ENCODE measurements at places on chromosomes 6 and 20.

- no peak for DNase-seq
Observed at GRCh38 chr20:62805711-62806382, 1.2 kb downstream of the OGFR start.

- no peak for DNase-seq
Observed at GRCh38 chr20:7723284-7723683, 217.0 kb downstream of the HAO1 start.

DNA sequence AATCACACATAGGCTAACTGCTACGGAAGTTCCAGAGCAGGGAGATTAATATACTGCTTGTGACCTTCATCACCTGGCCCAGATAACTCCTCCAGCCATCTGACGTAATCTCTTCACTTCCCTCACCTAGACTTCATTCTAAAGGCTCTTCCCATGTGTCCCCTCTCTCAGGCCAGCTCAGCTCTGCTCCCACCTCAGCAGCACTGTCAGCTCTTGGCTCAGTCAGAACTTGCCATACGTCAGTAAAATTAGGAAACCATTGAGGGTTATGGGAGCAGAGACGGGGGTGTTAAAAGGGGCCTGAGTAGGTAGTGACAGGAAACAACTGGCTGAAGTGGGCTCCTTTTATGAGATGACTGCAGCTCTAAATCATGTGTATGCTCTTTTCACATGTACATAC lies 101.5 kb downstream of the KIF6 start:
- DNase-seq, result no peak

- DNase-seq, result no peak
Observed at GRCh38 chr20:23047001-23047737, 2.3 kb downstream of the THBD start.

DNA sequence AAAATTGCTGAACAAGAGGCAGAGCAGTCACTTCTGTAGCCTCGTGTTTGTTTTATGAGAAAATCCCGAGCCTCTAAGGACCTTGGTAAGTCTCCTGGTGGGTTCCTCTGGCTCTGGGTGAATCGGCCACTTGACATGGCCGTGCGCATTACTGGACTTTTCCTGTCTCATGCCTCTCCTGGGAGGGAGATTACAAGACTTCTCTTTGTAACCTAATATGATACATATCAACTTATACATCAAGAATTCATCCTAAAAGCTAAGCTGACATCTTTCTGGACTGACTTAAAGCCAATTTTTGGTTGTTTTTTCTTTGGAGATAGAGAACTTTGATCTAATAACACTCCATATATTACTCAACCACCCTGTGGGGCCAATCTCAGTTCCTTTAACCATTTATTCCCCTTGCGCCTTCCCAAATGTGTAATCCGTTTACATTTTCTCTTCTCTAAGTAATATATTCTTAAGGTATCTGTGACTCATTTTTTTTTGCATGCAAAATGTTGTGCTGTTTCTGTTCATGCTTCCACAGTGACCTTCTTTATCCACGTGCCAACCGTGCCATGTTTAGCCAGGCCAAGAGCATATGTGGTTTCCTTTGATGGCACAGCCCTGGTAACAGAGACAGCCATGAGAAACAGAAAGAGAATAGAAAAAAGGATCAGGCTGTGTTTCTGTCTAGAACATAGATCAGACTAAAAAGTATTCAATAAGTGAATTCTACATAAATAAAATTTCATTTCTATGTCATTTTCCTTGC lies 47.5 kb upstream of the JAG1 start:
- DNase-seq, result no peak

GRCh38 chr6:7147051-7147671 lies 39.4 kb downstream of the RREB1 start:
- no peak for DNase-seq

DNA sequence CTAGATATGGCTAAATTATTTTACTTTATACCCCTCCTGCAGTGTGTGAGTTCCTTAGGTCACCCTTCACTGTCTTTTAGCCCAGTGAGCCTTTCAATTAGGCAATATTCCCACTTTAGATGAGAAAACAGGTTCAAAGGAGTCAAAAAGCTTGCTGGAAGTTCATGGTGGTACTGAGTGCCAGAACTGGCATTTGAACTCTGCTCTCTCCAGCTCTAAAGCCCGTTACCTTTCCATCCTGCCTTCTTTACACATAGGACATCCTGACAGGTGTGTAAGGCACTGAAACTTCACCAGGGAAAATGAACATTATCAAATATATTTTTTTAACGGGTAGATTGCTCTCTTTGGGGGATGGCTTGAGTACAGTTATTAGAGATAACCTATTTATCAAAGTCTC lies 11.2 kb upstream of the TMEM217 start:
- no peak for DNase-seq
